ENCODE measurements at places on chromosomes 3 and 15. TPM values are rescaled to one million over a fixed set of nuclear protein-coding genes. Genes with fewer than 3 reads are reported as not detected.

DNA sequence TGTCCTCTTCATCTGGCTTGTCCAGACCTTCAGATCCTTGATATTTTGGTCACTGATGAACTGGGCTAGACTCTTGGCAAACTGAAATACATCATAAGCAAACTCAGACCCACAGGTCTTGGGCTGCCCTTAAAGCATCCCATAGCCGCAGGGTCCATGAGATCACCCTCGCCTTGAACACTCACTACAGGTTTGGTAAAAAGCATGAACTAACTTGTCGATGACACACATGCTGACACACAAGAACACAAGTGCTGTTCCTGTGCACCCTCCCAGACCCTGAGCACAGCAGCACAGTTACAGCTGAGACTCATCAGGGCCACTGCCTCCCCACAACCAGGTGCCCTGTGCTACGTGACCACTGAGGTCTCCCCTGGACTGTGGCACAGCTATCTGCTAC lies 21.0 kb downstream of the PFKFB4 start:
- no peak for DNase-seq

DNA sequence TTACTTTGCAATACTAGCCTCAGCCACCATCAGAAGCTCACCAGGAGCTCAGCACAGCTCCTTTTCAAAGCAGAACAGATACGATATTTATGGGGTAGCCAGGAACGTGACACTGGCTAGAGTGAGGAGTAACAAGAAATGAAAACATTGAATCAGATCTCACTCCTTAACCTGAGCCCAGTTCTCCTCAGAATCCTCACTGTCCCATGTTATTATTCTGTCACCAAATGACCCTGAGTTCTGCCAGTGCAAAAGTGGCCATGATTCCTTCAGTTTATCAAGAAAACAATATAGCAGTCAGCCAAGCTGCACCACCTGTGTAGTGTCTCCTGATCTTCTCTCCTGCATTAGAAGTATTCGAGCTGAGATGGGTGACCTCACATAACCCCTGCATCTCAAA lies 956.7 kb downstream of the TUSC7 start:
- DNase-seq: no peak

GRCh38 chr3:109643590-109643989 lies 306.2 kb upstream of the DPPA4 start:
- no peak for DNase-seq

- DNase-seq: no peak
Measured at GRCh38 chr15:56985856-56986255, 67.4 kb downstream of the TCF12 start.

DNA sequence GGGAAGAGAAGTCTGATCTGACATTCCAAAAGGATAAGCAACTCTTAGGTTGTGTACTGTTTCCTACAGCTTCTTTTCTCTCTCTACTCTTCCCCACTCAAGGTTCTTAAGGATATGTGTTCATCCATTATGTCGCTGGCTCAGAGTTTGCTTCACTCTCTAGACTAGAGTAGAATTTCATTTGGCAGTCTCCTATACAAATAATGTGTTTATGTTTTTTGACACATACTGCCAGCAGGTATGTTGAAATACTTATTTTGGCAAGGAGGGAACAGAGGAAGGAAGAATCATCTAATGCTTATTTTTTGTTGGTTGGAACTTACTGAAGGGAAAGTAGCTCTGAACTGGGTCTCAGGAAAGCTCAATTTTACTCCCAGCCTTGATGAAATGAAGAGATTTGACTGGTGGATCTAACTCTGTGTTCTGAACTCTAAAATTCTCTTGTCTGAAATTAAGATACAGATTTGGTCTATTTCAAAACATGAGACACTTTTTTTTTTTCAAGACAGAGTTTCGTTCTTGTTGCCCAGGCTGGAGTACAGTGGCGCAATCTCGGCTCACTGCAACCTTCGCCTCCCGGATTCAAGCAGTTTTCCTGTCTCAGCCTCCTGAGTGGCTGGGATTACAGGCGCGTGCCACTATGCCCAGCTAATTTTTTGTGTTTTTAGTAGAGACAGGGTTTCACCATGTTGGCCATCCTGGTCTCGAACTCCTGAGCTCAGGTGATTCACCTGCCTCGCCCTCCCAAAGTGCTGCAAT lies 7.6 kb upstream of the EMC3 start:
- DNase-seq: no peak

DNA sequence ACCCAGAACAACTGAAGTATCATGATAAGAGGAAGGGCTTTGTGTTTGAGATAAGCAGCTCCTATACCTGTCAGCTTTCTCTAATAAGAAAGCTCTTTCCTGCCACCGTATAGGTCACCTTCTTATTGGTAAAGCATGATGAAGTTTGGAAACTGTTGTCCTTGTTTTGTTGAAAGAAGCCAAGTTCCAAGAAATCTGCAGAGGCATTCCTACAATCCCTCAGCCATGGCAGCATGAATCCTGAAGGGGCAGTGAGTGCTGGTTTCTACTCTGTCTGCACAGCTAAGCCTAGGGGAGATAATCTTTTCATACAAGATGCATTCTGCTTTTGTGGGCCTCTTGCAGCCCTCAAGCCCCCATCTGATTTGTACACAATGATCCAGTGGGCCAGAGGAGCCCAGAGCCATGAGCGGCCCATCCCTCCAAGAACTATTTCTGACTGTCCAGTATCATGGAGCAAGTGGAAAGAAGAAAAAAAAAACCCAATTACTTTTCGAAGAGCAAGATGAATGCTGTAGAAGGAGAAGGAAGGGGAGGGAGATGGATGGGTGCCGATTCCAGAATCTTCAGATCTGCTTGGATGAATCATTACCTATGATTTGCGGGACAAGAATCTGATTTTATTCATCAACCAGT lies 1.9 kb upstream of the THBS1 start:
- DNase-seq: no peak

GRCh38 chr15:67741308-67741707 lies 84.0 kb upstream of the SKOR1 start:
- no peak for DNase-seq

DNA sequence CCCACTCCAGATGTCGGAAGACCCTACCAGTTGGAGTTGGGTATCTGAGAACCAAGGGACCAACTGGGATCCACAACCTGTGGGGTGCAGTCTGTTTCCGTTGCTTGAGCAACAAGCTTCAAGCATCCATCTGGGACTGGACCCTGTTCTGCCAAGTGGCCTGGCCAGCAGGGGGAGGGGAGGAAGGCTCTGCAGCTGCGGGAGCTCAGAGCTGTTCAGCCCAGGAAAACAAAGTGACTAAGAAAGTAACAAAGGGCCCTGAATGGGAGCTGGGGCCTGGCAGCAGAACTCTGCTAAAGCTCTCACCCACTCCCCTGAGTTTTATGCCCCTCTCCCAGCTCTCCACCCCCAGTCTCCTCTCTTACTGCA lies 2.7 kb downstream of the TYRO3 start:
- peak; percentile 57 for DNase-seq

GRCh38 chr15:84824260-84825007 lies 7.3 kb downstream of the ALPK3 start:
- peak; percentile 51 for DNase-seq

DNA sequence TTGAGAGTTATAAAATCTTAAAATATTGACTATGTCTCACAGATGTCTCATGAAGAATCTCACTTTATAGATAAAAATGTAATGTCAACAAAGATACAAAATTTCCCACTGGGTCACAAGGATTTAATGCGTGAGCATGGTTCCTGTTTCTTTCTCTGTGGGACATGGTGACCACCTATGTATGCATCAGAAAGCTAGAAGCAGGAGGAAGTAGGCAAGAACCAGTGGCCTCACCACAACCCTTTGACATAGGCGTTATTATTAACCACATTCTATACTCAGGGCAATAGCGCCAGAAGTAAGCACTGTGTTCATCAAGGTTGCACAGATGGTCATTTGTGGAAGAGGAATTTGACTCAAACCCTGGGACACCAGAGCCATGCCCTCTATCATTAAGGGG lies 11.7 kb upstream of the ADAMTS17 start:
- no peak for DNase-seq

- DNase-seq: no peak
Measured at GRCh38 chr15:98900356-98900755, 107.2 kb downstream of the PGPEP1L start.

DNA sequence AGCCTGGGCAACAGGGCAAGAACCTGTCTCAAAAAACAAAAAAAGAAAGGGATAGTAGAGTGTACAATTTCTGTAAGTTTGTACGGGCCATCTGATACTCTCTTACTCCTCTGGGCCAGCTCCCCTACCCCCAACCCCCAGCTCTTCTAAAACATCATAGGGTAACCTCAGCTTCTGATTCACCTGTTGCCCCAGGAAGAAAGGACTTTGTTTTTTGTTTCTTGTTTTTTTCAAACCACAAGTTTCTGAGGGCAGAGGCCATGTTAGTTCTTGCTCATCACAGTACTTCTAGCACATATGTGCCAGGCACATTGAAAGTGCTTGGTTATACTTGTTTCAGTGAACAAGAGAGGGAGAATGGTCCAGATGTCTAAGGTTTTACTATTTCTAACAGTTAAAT lies 20.2 kb downstream of the ATOSA start:
- no peak for DNase-seq

DNA sequence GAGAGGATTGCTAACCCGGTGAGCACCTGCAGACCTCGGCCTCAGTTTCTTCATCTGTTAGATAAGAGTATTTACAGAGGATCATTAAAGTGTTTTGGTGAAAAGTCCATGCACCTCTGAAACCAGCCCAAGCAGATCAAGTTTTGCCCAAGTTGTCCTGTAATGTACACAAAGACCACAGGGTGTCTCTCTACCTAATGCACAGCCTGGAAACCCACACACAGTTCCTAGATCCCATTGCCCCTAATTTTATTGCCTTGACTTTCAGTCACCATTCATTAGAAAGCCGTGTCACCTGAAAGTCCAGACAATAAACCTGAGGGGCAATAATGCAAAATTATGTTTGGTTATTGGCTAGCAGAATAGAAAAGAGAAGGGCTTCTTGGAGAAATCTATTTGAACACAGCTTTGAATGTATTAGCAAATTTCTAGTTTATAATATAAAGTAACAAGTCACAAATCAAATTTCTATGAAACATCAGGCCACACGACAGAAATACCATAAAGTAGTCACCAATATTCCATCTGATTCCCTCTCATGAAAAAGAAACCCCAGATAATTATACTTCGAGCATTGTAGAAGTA lies 161.3 kb upstream of the SLC2A2 start:
- no peak for DNase-seq

DNA sequence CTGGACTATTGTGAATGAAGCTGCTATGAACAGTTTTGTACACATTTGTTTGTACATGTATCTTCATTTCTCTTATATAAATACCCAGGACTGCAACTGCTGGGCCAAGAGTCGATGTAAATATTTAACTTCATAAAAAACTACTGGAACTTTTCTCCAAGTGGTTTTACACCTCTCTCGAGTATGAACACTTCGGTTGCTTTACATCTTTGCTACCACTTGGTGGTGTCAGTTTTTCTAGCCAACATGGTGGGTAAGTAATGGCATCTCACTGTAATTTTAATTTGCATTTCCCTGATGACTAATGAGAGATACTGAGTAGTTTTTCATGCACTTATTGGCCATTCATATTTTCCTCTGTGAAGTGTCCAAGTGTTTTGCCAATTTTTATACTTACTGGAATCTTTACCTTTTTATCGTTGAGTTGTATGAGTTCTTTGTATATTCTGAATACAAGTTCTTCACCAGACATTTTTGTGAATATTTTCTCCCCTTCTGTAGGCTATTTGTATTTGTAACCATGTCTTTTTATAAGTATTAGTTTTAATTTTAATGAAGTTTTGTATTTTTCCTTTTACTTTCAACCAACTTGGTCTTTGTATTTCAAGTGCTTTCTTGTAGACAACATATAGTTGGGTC lies 44.4 kb downstream of the PCOLCE2 start:
- no peak for DNase-seq

DNA sequence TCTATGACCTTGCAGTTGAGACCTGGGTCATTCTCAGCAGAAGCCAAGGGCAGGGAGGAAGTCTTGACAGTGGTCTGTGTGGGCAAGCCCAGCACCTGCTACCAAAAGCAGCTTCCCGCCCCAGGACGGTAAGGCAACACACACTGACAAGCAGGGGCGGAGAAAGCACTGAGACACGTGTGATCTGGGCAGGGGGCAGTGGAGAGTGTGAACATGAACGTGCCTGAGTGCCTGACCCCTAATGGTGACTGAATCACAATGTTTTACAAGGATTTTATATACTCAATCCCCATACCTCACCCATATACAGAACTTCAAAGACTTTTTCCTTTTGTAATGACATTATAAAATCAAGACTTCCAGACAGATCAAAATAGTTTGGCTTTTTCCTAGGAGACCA lies 35.2 kb downstream of the ANP32A start:
- no peak for DNase-seq

DNA sequence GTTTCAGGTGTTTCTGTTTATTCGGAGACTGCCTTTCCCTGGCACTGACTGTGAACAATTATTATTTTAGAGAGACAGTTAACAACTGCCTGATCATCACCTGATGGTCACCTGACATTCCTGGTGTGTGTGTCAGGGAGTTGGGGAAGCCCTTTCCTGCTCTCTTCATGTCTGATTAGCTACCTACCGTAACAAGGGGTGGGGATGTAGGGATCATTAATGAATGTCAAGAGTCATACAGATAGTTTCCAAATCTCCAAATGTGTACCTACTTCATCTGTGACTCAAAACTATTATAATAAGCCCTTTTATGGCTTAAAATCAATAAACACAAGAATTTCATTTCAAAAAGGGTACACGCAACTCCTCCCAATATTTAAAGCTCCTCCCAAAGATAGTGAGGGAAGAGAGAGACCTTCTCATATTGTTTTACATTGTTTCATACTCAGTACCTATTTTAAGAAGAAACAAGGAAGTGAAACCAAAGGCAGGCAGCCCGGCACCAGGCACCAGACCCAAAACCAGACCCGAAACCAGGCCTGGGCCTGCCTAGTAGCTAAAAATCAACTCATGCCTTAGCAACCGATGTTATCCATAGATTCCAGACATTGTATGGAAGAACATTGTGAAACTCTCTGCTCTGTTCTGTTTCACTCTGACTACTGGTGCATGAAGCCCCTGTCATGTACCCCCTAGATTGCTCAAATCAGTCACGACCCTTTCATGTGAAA lies 844.9 kb upstream of the ALCAM start:
- no peak for DNase-seq

- no peak for DNase-seq
Measured at GRCh38 chr3:165759041-165759440, 78.2 kb downstream of the BCHE start.

DNA sequence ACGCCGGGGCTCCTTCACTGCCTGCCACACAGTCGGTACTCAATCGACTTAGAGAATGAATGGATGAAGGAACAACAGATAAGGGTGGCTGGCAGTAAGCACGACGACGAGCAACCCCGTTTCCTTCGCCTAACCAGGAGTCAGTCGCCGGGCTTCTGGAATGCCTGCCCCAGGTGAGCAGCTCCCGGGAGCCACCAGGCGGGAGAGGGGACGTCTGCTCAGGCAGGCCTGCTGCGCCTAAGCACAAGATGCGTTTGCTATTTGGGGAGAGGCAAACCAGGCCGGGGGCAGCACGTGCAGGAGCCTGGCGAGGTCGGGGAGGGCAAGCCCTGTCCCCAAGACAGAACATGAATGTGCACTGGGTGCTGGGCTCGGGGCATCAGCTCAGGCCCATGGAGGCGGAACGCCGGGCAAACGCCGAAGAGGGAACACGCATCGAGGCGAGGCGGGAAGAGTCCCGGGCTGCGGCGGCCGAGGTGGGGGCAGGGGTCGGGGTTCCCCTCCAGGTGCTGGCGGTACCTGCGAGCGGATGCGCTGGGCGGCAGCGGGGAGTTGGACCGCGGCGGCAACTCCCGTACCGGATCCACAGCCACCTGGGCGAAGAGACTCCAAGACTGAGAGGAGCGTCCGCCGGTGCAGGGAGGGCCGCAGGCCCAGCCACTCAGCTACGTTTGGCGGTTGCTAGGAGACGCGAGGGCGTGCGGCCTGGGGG lies at the start of gene CFAP92:
Gene CFAP92, minus strand, starts transcription at position 616 of the 712 bp plus-strand sequence. CDS start 772 bp downstream, outside the sequence.
- peak; percentile 92 for DNase-seq

Gene TERC
- 7.2 TPM for total RNA-seq

Gene SPATA12
- not detected for total RNA-seq

Gene MYRIP
- 6.8 TPM for total RNA-seq

Gene PRSS50
- not detected for total RNA-seq

Measured in left cardiac atrium (tissue), 4 donors.